Nucleus accumbens (tissue), 56 donors: ENCODE measurements at places on chromosomes 3 and 15.

DNA sequence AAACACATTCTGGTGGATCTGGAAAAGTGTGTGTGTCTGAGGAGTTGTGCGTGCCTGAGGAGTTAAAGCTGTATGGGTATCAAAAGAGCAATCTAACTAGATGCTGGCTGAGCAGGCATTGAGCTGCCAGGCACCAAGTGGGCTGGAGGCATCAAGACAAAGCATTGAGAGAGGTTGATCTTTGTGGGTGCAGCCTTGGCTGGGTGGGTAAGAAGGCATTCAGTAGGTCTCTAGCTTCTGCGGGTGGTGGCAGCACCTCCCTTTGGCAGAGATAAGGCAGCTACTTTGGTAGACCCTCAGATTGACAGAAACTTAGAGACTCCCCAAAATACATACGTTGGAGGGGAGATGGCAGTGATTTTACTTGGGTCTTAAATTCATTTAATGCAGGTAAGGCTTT, 15.8 kb upstream of the TMEM212 start:
- no peak for DNase-seq

- DNase-seq, result peak; percentile 43
These were observed 123.5 kb downstream of the RPLP1 start for GRCh38 chr15:69576035-69576526.

- DNase-seq, result no peak
These were observed 154.9 kb downstream of the GRM7 start for GRCh38 chr3:7015683-7016440.

DNA sequence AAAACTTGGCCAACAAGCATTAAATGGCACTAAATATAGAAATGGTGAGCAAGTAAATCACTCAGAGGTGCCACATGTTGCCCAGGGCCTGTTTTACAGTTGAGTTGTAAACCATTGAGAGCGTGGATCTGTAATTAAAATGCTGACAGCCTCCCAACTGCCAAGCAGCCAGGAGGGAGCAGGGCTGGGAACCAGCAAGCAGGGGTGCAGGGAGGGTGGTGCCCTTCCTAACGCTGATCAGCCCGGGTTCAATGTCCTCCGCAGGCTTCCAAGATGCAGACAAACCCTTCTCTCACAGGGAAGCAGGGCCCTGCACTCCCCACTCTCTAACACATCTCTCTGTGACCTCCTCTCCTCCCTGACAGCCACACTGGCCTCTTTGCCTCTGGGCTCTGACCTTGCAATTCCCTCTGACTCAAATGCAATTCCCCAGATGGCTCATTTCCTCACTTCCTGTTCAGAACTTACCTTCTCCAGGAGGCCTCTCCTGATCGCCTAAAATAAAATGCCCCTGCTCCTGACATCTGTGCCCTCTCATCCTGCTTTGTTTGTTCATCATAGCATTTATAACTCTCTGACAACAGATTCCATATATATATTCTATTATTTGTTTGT, 40.0 kb downstream of the WNT7A start:
- no peak for DNase-seq

GRCh38 chr3:49641921-49642707, 32.0 kb upstream of the APEH start:
- DNase-seq, result no peak

DNA sequence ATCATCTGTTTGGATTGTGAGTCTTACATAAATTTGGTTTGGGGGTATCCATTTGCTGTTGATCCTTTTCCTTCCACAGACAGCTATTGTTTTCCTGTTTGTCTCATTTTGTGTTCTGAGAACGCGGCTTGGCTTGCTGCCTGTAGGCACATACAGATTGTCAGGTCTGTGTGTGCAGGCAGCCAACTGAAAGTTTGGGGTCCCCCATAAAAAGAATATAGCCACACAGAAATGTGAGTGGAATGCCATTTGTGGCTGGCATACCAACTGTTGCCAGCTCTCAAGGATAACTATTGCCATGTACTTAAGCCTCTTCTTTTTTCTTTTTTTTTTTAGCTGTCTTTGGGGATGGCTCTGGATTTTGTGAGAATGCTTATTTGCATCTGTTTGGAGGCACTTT, 1308.0 kb downstream of the ROBO1 start:
- no peak for DNase-seq

GRCh38 chr3:172259111-172259541, 189.1 kb downstream of the GHSR start:
- no peak for DNase-seq
